Omental fat pad (tissue), 4 donors: ENCODE measurements at places on chromosomes 12 and 14. TPM values are rescaled to one million over a fixed set of nuclear protein-coding genes. Genes with fewer than 3 reads are reported as not detected.

- no peak for DNase-seq
These were observed 60.4 kb upstream of the PTHLH start for GRCh38 chr12:28032811-28033537.

DNA sequence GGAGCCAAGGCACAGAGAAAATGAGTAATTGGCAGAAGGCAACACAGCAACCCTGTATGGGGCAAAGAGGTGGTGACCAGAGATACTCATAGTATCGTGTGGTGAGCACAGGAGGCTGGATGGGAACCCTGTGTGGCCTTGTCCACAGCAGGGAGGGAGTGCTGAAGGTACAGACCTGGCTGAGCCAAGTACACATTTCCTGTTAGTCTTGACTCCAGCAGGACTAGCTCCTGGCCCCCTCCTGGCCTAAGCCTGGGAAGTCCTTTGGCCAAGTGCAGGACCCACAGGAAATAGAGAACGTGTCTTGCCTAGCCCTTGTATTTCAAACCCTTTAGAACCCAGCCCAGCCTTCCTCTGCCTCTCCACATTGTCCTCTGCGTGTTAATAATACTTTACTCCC is 289.8 kb upstream of the PWP1 start:
- no peak for DNase-seq

DNA sequence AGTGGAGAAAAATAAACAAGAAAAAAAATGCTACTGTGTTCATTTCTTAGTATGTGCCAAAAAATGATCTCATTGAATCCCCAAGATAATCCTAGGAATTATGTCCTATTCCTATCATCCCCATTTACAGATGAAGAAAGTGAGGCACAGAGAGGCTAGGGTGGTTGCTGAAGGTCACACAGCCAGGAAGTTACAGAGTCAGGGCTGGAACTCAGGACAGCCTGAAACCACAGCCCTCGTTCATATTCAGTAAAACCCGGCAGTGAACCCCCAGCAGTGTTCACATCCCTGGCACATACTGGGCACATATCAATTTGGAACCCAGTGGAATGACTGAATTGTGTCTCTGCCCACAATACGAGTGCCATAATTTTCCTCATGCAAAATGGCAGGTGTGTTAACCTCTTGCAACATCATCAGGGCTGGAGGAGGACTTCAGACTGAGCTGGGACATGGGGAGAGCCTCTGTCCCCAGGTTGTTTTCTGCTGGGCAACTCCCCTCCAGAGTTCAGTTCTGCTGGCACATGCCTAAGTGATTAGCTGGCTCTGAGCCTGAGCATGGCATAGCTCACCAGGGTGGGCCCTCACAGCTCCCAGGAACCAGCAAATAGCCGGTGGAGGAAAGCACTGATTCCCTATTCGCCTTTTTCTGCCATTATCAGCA is 2.0 kb upstream of the PPP1CC start:
- DNase-seq: no peak

DNA sequence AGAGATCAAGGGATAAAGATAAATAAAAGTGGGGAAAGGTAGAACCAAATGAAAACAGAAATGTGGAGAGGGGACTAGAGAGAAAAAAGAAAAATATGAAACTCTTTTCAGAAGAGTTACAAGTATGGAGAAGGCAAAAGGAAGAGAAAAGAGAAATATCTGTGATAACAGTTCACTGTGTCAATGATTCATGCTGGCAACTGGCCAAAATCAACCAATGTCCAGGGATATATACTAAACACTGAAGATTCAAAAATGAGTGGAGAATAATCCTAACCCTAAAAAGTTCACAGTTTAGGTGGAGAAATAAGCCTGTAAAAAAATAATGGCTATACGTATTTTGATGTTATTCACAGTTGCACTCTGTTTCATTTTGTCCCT is 372.3 kb upstream of the KITLG start:
- no peak for DNase-seq

A2ML1 gene
- not detected for total RNA-seq

FLVCR2 gene
- 11.6 TPM for total RNA-seq
